SK-N-DZ (cell line): ENCODE measurements at places on chromosomes 3 and 15.

- DNase-seq = peak; percentile 80
Measured at GRCh38 chr3:113287803-113288648, 76.7 kb downstream of the BOC start.

- no peak for DNase-seq
Measured at GRCh38 chr15:47708161-47708980, 8.9 kb upstream of the SEMA6D start.

DNA sequence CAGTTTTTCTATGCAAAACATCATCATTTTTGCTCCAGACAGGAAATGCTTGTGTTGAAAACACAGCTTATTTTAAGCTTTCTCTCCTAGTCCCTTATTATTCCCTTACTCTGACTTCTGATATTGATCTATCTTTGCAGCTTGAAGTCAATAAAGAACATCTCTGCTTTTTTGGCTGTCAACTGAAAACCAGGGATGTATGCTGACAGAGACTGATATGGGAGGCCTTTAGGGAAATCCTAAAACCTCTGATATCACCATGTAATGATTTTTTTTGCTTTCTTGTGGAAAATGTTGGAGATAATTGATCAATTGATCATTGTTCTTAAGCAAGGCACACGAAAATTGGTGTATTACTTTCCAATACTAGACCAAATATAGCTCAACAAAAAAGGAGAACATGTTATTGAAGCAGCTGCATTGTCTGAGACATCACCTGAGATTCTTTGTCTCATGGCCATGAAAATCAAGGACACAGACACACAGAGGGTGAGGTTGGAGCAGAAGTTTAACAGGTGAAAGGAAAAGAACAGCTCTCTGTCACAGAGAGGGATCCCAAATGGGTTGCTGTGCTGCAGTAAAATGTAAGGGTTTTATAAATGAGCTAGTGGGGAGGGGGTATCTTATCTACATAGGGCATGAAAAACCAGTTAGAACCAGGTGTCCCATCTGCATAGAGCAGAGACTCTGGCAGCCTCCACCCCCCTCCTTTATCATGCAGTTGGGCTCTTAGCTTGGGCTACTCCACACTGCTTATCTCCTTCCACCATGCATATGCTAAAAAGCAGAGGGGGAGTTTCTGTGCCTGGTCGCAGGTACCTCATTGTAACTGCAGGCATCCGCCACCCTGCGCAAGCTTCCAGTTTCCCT, 17.0 kb upstream of the SENP7 start:
- DNase-seq = no peak

GRCh38 chr15:54033869-54034458, 55.7 kb downstream of the UNC13C start:
- DNase-seq = no peak

GRCh38 chr15:43347114-43347513, 16.7 kb upstream of the LCMT2 start:
- no peak for DNase-seq

- peak; percentile 25 for DNase-seq
Measured at GRCh38 chr3:50154476-50154839, 666 bp upstream of the SEMA3F start.

DNA sequence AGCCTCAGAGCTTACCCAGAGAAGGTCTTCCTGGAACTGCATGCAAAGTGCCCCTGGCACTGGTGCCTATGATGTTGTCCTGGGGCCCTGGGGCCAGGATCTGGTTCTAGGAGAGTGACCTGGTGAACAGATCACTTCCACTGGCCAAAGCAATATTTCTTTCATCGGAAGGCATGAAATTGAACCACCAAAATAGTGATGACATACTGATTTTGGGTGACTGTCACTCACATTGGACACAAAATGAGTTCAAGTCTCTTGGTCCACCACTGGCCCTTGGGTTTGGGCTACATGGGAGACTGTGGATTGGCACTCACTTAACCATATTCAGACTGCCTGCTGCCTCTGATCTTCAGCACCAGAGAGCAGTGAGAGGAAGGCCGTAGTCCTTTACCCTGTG, 549.3 kb upstream of the PPP2R3A start:
- no peak for DNase-seq

- DNase-seq = no peak
Measured at GRCh38 chr3:148607491-148607890, 90.2 kb upstream of the AGTR1 start.

- no peak for DNase-seq
Measured at GRCh38 chr15:45534821-45535220, 12.3 kb upstream of the SLC30A4 start.

- DNase-seq = peak; percentile 62
Measured at GRCh38 chr3:197501879-197502620, 53.7 kb downstream of the BDH1 start.

DNA sequence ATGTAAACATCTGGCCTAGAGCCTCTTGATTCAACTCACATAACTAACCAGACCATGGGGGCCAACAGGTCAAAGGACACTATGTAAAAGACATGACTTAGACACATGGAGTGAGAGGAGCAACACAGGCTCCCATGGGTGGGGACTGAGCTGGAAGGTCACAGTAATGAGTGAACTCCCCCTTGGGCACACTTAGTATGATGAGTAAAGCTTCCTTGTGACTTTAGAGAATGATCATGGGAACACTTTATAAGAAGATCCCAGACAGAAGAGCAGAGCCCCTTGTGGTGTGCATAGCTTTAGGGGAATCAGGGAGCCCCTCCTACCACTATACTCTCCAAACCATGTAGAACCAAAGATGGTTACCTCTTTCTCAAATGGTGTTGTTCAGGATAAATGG, 10.2 kb downstream of the GCSAM start:
- DNase-seq = no peak

- no peak for DNase-seq
Measured at GRCh38 chr3:115652738-115653137, 29.4 kb downstream of the GAP43 start.

GRCh38 chr3:140834266-140835037, 107.2 kb upstream of the SLC25A36 start:
- no peak for DNase-seq

GRCh38 chr3:58082047-58082446, 73.8 kb downstream of the FLNB start:
- no peak for DNase-seq

GRCh38 chr3:156787926-156788663, 38.1 kb upstream of the LEKR1 start:
- DNase-seq = no peak

DNA sequence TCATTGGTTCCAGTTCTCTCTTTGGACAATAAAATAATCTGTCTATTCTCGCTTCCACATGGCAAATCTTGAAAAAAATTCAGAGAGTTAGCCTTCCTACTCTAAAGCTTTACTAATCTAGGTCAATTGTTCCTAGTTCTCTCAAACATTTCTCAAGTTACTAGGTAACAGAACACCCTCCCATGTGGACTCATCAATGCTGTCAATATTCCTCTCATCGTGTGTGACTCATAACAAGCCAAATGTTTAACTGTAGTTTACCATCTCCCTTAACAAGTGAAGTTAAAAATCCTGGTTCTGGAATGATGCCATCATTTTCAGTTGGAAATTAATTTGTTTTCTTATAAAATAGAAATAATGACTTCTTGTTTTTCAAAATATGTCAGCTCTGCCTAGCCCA, 438.6 kb downstream of the ROBO1 start:
- DNase-seq = no peak

GRCh38 chr3:176581589-176581988, 615.7 kb downstream of the TBL1XR1 start:
- no peak for DNase-seq

DNA sequence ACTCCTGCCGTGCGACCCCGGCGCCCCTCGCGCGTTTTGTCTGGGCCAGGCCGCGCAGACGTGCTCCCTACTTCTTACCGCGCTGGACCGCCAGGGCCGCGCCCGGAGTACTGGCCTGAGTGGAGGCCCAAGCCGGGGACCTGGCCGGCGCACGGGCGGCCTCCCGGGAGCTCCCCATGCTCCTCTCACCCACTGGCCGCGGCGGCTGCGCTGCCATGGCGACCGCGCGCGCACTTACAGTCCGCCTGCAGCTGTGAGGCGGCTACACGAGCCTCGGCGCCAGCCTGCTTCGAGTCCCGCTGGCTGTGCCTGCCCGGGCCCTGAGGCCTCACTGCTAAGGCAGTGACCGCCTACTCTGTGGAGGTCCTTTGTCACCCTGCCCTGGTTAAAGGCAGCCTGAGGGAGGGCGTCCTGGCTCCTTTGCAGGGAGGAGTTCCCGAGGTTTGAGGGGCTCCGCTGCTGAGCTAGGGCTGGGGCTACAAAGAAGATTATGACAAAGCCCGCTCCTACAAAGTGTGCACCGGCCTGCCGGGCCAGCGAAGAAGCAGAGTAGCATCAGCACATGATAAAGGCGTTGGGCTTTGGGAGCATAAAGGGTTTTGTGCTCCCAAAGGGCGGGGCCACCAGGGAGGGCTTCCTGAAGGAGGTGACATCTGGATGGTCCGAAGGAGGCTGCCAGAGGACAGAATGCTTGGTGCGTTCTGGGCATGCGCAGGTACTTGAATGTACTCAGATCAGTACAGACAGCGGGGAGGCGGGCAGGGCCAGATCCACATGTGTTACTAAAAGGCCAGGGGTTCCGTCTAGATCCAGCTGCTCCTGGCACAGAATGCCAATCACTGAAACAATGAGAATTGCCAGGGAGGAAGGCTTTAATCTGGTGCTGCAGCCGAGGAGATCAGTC, at the start of the genes LRRC34 and LRRIQ4:
LRRC34 (minus strand) TSS at position 573 of the 904 bp plus-strand sequence; CDS start at position 217, 356 bp downstream.
LRRIQ4 (plus strand) TSS at position 539 of the 904 bp plus-strand sequence. CDS start 9,052 bp downstream, outside the sequence.
- DNase-seq = peak; percentile 95

DNA sequence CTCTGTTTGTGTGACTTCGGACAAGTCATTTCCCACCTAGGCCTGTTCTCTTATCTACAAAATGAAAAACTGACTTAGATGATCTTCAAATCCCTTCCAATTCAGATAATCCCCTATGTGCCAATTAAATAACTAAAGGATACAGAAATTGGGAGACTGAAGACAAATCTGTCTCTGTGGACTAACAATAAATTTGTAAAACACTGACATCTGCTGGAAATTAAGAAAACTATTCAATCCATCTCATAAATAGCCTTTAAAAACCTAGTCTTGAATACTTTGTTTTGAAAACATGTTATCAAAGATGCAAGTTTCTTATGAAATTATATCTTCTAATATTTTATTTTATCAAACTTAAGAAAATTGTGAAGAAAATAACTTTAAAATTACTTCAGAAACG, 38.3 kb downstream of the MTHFS start:
- no peak for DNase-seq

DNA sequence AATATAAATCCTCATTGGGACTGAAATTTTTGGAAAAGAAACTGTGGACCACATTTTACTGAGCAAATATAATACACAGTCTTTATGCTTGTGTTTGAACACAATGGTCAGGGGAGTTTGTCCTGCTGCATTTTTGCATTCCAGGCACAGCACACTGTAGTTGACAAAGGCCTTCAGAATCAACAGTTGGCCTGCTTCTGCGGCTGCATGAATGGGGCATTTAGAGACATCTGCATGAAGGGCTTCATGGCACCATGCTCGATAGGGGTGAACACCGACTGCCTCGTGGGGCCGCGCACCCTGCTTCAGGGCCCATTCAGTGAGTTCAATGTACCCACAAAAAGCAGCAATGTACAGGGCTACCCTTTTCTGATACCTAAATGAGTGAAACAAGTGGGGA, 15.4 kb upstream of the COMMD2 start:
- DNase-seq = no peak

GRCh38 chr3:46314517-46314916, 39.4 kb upstream of the CCR2 start:
- no peak for DNase-seq

DNA sequence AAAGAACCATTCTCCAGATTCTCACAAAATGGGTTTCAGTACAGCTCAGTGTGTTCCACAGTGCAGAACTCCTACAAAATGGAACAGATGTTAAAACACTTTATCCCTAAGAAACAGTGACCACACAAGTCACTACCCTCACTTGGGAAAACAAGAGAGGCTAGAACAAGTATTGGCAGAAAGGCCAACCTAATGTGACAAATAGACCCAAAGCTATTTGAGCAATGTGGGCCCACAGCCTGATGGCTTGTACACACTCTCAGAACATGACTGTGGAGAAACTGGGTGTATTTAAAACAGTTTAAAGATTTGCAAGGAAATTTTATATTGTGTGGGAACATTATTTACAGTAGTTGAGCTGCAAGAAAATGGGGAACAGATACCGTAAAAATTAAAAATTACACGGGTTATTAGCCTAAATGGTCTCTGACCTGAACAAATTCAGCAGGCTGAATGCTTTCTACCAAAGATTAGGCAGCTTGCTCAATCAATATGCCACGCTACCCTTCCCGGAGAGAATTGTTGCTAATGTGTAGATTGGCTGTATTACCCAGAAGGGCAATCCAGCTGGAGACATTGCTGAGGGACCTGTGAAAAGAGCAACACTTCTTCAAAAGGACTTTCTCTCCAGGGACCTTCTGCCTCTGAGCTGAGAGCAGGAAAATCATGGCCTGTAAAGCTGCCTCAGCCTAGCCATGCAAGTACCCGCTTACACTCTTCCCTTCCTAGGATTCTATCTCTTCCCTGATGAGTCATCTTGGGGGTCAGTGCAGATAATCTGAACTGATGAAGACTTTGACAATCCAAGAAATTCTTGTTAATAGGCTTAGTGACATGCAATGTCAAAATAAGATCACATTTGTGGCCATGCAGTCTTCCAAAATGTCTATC, 97.1 kb downstream of the STRIT1 start:
- DNase-seq = no peak

GRCh38 chr15:79526376-79526775, 94.2 kb downstream of the MINAR1 start:
- peak; percentile 10 for DNase-seq

DNA sequence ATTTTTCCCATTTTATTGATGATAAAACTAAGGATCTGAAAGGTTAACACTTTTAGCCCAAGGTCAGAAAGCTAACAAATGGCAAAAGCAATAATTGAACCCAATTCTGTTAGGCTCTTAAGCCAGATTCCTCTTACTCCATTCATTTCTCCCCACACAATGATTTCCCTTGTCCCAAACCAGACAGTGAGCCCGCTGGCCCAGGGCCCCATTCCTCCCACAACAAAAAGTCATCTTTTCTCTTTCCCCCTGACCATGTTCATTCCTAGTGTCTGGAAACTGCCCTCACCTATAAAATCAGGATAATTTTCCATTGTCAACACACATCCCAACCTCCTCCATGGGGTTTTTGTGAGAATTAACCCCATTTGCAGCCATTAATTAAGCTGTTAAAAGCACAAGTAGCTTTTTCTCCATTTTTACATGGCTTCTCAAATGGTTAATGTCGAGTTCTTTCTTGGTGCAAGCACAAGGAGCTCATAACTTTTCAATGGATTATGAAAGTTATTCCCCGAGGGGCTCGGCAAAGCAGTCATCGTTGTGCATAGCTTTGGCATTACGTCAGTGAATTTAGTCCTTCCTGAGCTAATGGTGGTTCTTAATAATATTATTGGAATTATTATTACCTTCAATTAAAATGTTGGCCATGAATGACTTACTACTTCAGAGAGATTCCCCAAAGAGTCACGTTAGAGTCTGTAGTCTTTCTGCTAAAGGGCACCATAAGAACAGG, 151.0 kb upstream of the WNT5A start:
- no peak for DNase-seq

GRCh38 chr15:96732704-96733103, 402.2 kb downstream of the NR2F2 start:
- no peak for DNase-seq

- DNase-seq = no peak
Measured at GRCh38 chr3:56989169-56989976, 71.1 kb upstream of the SPATA12 start.
